ENCODE measurements at places on chromosomes 4 and X.
A peak's percentile ranks its signal among the peaks of the same experiment; 100 is the strongest.

DNA sequence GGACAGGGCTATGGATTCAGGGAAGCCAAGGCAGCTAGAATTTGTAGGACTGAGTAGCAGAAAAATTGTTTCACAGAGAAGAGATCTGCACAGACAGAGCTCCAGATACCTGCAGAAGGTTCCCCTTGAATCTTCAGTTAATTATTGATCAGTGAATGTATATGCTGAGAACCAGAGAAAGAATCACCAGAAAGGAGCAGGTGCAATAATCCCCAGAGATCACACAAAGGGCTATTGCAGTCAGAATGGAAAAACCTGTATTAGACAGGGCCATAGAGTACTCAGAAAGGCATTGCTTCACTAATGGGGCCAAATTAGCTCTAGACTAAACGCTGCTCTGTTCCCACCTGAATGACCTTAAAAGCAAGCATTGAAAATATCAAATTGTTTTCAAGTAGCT lies 35.5 kb upstream of the SMAD1 start:
- DNase-seq: no peak

GRCh38 chr4:110099638-110100037 lies 98.8 kb downstream of the ELOVL6 start:
- DNase-seq: no peak

DNA sequence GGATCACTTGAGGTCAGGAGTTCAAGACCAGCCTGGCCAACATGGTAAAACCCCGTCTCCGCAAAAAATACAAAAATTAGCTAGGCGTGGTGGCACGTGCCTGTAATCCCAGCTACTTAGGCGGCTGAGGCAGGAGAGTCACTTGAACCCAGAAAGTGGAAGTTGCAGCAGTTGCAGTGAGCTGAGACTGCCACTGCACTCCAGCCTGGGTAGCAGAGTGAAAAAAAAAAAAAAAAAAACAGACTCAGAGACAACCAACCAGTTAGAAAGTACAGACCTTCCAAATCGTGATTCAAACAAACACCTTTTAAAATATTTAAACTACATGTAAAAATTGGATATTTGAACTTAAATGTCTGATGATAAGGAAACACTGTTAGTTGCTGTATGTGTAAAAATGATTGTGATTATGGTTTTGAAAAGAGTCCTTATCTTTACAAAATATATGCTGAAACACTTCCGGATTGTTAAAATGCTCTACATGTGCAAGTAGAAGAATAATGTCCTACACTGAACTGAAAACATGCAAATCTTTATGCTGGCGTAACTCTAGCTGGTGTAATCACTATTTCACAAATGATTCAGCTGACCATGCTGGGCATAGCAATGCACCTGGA lies 37.8 kb downstream of the SH3KBP1 start:
- no peak for DNase-seq

- DNase-seq: no peak
Observed at GRCh38 chr4:44804301-44804700, 77.9 kb upstream of the GNPDA2 start.

DNA sequence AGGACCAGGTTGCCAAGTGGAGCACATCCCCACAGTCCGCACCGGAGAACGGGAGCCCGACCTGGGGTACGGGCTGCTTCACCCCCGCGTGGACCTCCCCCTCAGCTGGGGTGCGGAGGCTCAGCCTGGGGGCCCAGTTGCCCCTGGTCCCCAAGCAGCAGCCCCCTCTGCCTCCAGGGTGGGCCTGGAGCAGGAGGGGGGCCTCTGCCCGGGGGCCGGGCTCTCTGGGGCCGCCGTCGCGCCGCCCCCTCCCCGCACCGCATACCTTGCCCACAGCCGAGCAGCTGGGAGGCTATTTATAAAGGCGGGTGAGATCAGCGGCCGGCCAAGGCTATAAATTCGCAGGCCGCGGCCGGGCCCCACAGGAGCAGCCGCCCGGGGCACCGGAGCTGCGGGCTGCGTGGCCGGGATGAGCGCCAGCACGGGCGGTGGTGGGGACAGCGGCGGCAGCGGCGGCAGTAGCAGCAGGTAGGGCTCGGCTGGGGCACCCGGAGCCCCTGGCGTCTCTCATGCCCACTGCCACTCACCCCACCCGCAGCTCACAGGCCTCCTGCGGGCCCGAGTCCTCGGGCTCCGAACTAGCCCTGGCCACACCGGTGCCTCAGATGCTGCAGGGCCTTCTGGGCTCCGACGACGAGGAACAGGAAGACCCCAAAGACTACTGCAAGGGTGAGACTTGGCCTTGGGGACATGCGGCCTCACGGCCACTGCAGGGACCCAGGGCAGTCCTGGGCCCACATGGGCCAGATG lies at the start of gene SRPK3:
TSS of gene SRPK3 (plus strand) at position 364 of the 750 bp plus-strand sequence. CDS start at position 410, 46 bp downstream.
- no peak for DNase-seq

GRCh38 chrX:131729295-131729694 lies 185.4 kb downstream of the OR13H1 start:
- no peak for DNase-seq

DNA sequence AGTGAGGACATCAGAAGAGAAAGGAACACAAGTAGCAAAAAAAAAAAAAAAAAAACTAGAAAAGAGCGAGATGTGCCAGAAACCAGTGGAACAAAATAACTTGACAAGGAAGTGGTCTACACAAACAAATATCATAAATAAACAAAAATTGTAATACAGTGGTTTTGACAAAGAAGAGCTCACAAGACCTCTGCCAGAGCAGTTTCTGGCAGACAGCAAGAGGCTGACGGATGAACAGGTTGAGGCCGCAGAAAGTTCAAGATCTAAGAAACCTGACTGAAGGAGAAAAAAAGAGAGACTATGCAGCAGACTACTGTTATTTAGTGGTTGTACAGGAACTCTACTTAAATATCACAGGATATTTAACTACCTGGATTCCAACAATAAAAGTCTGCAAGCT lies 66.2 kb downstream of the MAB21L2 start:
- DNase-seq: no peak

DNA sequence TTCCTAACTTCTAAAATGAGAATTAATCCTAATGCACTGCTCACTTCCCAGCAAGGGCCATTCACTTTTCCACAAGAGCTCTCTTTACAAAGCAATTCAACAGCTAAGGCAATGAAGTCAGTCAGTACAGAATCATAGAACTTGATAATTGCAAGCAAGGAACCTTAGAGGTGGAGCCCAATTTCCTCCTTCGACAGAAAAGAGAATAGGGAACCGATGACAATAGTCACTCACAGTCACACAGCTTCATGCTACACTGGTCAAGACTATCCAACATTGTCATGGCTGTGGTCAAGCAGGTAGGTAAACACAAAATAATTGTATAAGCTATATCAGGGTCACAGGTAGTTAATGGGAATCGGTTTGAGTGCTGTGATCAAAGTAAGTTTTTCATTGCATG lies 90.0 kb downstream of the ELOVL6 start:
- no peak for DNase-seq

DNA sequence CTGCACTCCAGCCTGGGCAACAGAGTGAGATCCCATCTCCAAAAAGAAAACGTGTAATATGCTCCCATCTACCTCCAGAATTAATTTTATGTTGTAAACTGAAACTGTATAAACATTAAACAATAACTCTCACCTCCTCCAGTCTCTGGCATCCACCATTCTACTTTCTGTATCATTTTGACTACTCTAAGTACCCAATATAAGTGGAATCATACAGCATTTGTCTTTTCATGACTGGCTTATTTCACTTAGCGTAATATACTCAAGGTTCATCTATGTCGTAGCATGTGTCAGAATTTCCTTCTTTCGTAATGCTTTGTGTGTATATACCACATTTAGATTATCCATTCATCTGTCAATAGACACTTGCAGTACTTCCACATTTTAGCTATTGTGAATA lies 20.6 kb downstream of the F8 start:
- DNase-seq: no peak

GRCh38 chr4:126582737-126583136 lies 1050.0 kb upstream of the INTU start:
- DNase-seq: no peak

DNA sequence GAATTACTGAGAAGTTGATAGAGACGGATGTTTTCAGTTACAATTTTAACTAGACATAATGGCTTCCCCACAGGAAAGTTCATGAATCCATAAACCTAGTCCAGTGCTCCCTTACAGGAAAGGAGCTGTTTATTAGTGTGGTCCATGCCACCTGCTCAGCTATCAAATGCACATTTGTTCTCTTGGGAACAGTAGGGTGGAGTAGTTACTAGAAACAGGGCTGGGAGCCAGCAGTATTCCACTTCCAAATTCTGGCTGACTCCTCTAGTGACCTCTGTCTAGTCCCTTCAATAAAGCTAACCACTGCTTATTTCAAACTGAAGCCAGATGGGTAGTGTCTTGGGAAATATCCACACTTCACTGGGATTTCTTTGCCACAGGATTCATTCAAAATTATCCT lies 88.4 kb upstream of the TLL1 start:
- no peak for DNase-seq

GRCh38 chr4:61596606-61597340 lies 396.6 kb downstream of the ADGRL3 start:
- DNase-seq: no peak

DNA sequence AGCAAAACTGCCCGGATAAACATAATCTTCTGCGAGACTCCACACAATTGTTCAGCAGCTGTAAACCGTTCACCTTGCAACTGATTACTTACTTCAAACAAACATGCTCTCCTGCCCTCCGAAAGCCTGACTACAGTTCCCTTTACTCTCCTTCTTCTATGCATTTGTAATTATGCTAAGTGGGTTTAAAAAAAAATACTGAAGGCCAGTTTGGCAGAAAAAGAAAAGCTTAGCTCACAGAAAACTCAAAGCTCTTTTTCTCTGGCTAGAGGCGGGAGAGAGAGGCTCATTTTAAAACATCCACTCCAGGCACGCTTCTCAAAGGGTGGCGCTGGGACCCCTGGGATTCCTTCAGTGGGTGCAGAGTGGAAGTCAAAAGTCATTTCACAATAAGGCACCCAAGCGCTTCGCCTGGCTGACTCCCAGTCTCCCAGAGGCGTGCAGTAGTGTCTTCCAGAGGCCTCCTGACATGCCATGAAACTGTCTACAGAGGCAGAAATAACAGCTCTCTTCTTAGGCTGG lies 1.9 kb downstream of the DHRSX start:
- DNase-seq: peak; percentile 62

DNA sequence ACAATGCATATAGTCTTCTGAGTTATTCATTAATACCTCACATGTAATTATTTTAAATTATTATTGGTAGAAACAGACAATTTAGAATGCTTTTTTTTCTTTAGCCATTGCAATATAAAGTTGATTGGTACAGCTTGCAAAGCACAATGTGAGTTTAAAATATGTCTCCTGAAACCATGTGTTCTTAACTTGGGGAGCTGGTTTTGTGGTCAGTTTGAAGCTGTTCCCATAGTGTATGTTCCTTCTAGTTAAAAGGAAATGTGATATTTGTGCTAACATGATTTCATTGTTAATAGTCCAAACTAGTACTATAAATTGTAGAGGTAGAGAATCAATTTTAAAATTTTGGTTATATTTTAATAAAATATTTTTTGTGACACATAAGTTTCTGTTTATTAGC lies 247.2 kb downstream of the BMPR1B start:
- no peak for DNase-seq

GRCh38 chr4:141109983-141110382 lies 23.3 kb downstream of the RNF150 start:
- DNase-seq: no peak

DNA sequence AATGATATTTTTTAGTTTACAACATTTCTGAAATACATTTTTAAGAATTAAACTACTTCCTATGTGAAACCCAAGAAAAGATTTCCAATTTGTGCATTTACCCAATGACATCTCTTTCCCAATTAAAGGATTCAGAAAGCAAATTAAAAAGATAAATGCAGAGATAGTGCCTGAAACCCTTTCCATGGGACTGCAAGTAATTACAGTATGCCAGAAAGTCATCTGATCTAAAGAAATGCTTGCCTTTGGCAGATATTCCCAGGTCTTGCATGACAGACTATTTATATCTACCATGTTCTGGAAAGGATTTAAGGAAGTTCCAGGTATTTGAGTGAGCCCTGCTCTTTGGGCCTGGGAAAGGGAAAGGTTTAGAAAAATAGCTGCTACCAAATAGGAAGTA lies 41.6 kb upstream of the CXorf38 start:
- no peak for DNase-seq

DNA sequence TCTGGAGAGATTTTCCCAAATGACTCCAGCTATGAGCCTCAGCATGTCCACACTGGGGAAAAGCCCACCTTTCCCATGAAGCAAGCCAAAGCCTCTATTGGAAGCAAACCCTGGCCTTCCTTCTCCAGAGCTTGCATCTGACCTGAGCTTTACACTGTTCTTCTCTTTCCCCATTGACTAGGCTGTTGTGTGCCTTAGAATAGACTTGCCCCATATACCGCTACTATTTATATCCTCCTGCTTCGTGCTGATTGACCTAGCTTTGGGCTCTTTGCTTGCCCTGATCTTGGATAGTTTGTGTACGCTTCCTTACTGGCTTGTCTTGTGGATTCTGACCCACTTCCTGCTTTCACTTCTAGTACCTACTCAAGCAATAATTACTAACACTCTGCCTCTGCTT lies 30.9 kb downstream of the FAM9B start:
- DNase-seq: no peak

DNA sequence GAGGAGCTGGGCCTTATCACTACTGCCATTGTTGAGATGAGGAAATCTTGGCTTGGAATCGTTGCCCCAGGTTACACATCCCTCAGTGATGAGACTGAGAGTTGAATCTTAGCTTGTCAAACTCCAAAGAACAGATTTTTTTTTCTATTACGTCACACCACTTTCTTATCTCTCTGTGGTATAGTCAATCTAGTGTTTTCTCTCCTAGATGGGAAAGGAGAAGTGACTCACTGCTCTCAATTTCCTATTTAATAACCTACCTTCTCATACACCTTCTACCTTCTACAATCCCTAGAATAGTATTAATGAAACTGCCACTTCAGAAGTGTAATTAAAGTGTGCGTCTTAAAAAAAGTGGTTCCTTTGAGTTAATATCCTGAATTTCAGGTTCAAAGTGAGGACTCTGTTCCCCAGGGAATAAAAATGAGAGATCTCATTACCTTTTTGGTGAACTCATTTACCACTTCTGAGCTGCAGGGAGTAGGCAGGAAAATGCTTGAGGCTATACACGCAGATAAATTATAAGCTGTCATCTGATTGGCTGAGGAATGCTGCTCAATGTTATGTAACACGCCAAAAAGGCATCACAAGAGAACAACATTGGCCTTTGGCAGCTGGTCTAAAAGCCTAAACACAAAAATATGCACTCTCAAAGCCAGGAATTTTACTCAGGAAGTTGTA lies 59.3 kb downstream of the MAD2L1 start:
- no peak for DNase-seq

GRCh38 chr4:40157436-40157835 lies 39.4 kb upstream of the RHOH start:
- DNase-seq: no peak

GRCh38 chrX:70552130-70552704 lies 107.6 kb downstream of the DLG3 start:
- DNase-seq: no peak

DNA sequence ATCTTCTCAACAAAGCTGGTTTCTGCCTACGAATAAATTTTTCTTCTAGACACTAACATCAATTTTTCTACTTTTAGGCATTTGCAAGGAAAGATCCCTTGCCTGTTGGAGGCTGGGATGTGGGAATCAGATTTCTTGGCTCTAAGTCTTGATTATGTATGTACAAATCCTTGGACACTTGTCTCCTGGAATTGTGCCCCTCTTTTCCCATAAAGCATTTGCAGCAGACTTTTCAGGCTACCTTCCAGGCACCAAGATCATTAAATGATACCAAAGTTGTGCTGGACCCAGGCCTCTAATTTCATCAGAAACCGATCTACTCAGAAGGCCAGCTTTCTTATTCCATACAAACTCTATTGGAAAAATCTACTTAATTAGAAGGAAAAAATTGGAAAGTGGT lies 339.5 kb upstream of the DIPK2B start:
- DNase-seq: no peak

- DNase-seq: no peak
Observed at GRCh38 chrX:8721536-8721935, 10.4 kb downstream of the ANOS1 start.
